ENCODE measurements at places on chromosomes 5 and 9.
A peak's percentile ranks its signal among the peaks of the same experiment; 100 is the strongest.

DNA sequence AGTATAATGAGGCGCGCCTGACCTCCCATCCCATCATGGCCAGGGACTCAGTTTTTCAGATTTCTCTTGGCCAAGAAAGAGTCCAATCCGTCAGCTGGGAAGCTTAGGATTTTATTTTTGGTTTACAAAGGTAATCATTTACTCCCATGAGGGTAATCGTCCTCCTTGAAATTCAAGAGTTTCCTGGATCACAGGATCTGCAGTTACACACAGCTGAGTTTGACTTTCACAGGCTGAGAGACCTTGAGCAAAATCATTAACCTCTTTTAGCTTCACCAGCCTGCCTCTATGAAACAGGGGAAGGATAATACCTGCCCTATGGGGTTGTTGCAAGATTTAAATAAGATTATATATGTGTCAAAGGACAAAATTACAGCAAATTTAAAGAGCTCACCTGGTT is 15.4 kb upstream of the AK3 start:
- no peak for DNase-seq

GRCh38 chr5:45454114-45454513 is 242.1 kb downstream of the HCN1 start:
- DNase-seq, result peak; percentile 19

- DNase-seq, result peak; percentile 81
Observed at GRCh38 chr5:115262321-115263077, at the start of gene PGGT1B. Gene PGGT1B, minus strand, starts transcription at chr5:115262877. Its CDS starts 26 bp downstream, at chr5:115262851.

DNA sequence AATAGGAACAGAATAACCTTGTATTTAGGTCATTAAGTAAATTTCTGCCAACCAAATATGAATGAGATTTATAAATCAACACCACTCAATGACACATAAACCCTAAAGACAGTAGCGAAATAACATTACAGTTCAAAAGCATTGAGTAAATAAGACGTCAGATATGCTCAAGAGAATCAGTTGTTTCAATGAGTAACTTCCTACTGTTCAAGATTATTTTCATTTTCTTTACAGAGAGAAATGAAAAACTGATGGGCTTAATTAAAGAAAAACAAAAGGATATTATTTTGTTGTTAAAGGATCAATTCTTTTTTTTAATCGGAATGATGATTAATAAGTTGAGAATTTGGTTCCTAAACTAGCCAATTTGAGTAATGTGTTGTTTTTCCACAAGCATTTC is 150.1 kb downstream of the BNC2 start:
- no peak for DNase-seq

- DNase-seq, result no peak
Observed at GRCh38 chr5:58197875-58198274, 262.0 kb downstream of the PLK2 start.

- no peak for DNase-seq
Observed at GRCh38 chr5:56112526-56113121, 117.9 kb upstream of the IL6ST start.

DNA sequence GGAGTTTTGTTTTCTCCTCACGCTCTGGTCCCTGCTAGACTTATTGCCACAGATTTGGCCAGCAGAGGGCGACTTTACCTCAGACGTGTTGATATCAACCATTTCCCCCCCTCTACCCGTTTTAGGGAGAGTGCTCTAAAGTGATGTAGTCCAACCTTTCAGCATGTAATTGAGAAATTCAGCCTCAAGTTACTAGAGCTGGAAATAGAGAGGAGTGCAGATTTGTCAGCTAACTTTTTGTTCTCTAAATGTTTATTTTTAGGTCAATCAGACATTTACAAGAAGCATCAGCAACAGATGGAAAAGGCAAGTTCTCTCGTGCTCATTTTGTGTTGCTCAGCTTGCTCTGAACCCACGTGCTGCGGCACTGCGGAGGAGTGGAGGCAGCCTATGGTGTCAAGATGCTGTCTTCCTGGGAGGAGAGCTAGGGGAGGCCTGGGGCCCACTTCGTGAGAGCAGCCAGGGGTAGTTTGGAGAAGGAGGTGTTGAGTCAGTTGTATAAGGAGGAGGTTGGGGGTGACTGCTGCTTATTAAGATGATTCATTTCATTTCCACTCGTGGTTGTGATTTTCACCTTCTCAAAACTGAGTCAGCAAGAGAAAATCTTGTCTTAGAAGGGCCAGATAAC is 53.6 kb downstream of the GPR107 start:
- DNase-seq, result peak; percentile 63

DNA sequence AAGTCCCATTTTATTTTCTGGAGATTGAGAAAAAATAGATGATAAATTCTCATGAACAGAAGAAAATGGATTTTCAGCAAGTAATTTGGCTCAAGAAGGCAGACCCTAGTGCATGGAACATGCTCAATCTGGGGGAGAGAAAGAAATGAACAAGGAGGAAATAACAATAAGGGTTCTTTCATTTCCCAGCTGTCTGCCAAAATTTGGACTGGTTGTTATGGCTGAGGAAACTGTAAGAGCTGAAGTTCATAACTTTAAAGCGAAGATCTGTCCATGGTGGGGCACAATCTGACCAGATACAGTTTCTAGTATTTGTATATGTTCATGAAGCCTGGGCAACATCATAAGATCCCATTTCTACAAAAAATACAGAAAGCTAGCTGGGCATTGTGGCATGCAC is 1386.5 kb upstream of the DMAC1 start:
- DNase-seq, result no peak

GRCh38 chr9:124010303-124010664 is 1.3 kb upstream of the LHX2 start:
- no peak for DNase-seq

- DNase-seq, result no peak
Observed at GRCh38 chr5:138351056-138351455, 1.4 kb upstream of the KDM3B start.

GRCh38 chr5:93623153-93623552 is 40.1 kb downstream of the NR2F1 start:
- no peak for DNase-seq

- no peak for DNase-seq
Observed at GRCh38 chr9:85716031-85716877, 25.5 kb downstream of the AGTPBP1 start.

DNA sequence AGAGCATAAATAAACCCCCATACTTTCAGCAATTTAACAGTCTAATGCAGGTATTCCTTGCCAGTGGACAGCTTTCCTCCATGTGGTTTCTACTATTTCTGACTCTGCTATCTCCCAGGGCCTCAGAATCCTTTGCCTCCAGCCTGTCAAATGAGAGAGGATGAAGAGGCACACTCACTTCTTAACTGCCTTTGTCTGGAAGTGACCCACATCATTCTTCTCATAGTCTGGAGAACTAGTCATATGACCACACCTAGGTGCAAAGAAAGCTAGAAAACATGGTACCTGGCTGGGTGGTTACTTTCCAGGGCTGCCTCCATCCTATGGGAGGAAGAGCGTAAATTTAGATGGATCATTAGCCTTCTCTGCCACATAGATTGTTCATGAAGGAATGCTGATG is 22.5 kb downstream of the PALM2AKAP2 start:
- DNase-seq, result no peak

GRCh38 chr5:176621661-176622079 is 8.7 kb downstream of the SNCB start:
- DNase-seq, result no peak

DNA sequence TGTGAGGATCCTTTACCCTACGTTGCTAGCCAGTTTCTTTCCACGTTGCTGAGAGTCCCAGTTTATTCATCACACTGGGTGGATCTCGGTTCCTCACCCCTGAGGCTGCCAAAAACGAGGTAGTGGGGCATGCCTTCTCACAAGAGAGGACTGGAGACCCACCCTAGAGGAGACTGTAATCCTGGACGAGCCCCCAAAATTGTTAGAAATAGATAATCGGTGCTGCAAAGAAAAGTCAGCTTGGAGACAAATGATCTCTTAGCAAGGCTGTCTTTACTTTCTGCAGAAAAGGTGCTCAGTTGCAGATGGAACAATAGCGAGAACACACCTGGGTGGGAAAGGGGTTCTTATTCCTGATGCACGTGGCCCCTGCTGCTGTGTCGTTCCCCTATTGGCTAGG is 101.8 kb downstream of the TMEM167A start:
- DNase-seq, result no peak

- DNase-seq, result no peak
Observed at GRCh38 chr5:68345171-68345570, 129.6 kb downstream of the PIK3R1 start.

GRCh38 chr9:90851444-90851843 is 49.8 kb downstream of the SYK start:
- no peak for DNase-seq

- peak; percentile 25 for DNase-seq
Observed at GRCh38 chr5:102921341-102922044, 166.4 kb downstream of the PAM start.

- peak; percentile 14 for DNase-seq
Observed at GRCh38 chr9:85742597-85742936, 813 bp upstream of the AGTPBP1 start.

GRCh38 chr5:74272831-74273451 is 367.6 kb downstream of the ENC1 start:
- DNase-seq, result no peak

GRCh38 chr5:149434162-149435014 is 55.3 kb upstream of the IL17B start:
- DNase-seq, result peak; percentile 67

DNA sequence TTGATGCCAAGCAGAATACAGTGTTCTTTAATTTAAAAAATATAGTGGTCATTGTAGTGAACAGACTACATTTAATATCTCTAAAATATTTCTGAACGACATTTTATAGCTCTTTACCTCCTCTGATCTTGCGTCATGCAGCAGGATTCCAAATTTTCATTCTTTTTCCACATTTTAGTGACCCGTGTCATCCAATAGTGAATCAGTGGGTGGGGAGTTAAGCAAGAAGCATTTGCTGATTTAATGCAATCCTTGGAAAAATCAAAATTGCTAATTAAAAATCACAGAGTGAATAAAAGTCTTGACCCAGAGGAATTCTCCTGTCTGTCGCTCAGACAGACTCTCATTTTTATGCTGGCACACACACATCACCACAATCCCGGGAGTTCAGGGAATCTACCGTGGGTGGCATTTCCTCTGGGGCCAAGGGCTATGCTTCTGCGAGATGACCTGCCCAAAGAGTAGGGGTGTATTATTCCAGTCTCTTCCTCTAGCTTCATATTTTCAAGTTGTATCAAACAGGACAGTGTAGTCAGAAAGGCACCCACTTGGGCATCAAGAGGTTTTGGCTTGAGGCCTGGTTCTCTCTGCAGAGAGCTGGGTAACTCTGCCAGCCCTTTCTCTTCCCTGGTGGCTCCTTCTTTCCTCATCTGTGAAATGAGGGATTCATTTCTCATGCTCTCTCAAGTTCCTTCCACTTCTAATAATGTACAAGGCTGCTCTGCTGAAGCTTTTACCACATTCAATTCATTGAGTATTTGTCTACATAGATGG is 24.8 kb upstream of the OTP start:
- DNase-seq, result no peak

DNA sequence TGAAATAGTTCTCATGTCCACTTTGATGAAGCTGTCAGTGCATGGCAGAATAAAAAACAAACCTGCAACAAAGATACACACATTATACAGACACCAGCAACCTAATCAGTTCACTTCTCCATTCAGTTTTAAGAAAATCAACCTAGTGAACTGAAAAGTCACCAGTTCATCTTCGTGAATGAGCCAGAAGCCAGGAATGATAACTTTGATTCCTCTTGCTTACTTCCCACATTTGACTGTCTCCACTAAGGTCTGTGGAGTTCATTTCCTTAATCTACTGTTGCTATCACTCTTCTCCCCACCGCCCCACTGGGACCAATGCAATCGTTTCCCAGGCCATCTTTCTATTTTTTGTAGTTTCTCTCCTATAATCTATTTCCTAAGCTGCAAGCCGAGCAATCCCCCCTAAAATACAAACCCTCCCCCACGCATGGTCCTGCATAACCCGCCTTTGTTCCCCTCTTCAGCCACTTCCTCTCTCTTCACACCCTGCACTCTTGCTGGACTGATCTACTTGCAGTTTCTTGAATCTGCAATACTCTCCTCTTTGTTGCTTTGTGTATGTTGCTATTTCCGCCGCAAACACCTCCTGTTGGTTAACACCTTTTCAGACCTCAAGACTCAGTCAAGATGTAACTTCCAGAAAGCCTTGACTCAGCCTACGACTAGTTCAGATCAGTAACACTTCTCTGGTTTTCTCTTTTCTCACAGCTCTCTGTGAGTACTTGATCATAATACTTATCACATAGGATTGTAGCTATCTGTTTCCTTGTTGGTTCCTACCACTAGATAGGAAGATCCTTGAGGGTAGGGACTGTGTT is 16.6 kb downstream of the STOM start:
- DNase-seq, result no peak

- DNase-seq, result no peak
Observed at GRCh38 chr5:175902026-175902425, 30.6 kb downstream of the CPLX2 start.

DNA sequence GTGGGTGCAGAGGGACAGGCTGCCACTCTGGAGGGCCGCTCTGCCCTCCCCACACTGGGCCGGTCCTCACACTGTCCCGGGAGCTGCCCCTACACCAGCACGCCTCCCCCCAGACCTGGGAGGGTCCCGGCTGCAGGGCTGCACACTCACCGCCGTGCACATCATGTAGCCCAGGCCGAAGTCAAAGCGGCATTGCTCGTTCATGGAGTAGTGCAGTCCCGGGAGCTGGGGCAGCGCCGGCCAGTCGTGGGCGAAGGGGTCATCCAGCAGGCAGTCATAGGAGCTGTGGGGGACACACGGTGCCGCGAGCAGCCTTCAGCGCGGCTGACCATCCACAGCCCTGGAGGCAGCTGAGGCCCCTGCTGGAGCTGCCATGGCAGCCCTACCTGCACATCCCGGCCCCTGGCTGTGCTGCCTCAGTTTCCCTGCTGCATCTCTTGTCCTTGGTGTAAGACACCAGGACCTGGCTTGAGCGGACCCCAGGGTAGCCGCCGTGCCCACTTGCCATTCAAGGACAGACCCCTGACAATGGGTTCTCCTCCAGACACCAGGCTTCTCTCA is 93.2 kb downstream of the ZNF354C start:
- DNase-seq, result no peak

- DNase-seq, result no peak
Observed at GRCh38 chr5:44868541-44868940, 59.8 kb downstream of the MRPS30 start.

GRCh38 chr9:4923141-4923540 is 61.9 kb upstream of the JAK2 start:
- no peak for DNase-seq

DNA sequence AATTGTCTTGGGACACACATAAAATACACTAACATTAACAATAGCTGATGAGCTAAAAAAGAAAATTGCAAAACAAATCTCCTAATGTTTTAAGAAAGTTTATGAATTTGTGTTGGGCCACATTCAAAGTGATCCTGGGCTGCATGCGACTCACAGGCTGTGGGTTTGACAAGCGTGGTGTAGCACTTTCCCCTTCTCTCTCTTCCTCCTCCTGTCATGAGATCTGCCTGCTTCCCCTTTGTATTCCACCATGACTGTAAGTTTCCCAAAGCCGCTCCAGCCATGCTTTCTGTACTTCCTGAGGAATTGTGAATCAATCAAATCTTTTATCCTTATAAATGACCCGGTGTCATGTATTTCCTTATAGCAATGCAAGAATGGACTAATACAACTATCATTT is 178.0 kb downstream of the TLR4 start:
- DNase-seq, result no peak

- no peak for DNase-seq
Observed at GRCh38 chr5:58022055-58022454, 437.8 kb downstream of the PLK2 start.

- peak; percentile 37 for DNase-seq
Observed at GRCh38 chr9:126326228-126327005, at the start of gene MVB12B. Gene MVB12B, plus strand, starts transcription at chr9:126326829. Its CDS starts 101 bp downstream, at chr9:126326930.

- no peak for DNase-seq
Observed at GRCh38 chr9:112446526-112446925, 40.1 kb upstream of the KIAA1958 start.

- DNase-seq, result no peak
Observed at GRCh38 chr9:7906783-7907550, 107.4 kb upstream of the DMAC1 start.
